ENCODE measurements at places on chromosomes 6 and 20. TPM values are rescaled to one million over a fixed set of nuclear protein-coding genes. Genes with fewer than 3 reads are reported as not detected.

- no peak for ATAC-seq
Observed at GRCh38 chr20:60009318-60009717, 51.1 kb downstream of the CDH26 start.

DNA sequence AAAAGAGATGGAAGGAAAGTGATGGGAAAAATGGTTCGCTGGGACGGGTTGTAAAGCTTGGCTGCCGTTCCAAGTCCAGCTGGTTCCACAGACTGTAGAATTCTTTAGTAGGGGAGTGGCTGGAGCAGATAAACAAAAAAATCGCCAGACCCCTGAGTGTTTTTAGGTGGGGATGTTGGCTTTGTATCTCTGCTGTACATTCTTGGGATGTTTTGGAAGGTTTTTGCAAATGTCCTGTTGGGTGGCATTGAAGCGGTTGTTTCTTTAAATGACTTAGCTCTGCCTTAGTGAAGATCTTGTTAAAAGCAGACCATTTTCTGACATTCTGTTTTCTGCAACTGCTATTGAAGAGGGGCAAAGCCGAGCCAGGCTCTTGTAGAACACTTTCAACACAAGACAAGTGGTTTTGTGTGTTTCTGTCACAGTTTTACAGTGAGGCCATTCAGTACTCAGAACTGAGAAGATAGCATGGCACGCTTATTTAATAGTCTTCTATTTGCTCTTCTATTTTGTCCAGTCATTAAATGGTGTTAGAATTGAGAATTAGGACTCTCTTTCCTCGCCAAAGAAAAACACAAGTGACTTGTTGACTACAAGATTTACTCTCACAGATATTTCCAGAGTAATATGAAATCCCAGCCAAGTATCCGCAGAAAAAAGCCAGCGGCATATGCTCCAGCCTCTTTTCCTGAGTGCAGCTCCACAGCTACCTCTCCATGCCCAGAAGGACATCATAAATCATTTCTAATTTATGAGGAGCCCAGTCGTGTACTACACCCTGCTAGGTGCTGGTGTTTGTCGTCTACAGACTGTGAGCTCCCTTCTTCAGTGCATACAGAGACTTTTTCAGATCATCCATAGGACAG is 65.8 kb downstream of the PHACTR2 start:
- ATAC-seq, result no peak

VWA7 gene
- total RNA-seq, result 1.6 TPM

DNA sequence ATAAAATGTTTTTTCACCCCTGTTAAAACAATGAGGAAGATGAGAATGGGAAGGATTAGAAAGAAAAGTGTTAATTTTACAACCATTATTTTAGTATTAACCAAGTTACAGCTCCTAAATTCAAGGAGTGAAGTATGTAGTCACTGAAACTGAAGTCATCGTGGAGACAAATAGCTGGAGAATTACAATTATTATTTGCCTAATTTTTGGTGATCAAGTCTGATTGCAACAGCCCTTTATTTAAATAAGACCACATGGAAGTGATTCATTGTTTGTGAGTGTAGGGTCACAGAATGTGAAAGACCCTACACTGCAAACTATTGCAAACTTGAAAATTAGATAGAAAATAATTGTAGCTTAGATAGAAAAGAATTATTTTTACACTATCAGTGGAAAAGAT is 292.4 kb downstream of the CENPW start:
- no peak for ATAC-seq

RAET1G gene
- 24.7 TPM for total RNA-seq

TOMM6 gene
- total RNA-seq, result 189 TPM

KIAA1755 gene
- total RNA-seq, result 0.32 TPM

GRCh38 chr20:57268399-57269076 is 2.1 kb upstream of the BMP7 start:
- no peak for ATAC-seq

DNA sequence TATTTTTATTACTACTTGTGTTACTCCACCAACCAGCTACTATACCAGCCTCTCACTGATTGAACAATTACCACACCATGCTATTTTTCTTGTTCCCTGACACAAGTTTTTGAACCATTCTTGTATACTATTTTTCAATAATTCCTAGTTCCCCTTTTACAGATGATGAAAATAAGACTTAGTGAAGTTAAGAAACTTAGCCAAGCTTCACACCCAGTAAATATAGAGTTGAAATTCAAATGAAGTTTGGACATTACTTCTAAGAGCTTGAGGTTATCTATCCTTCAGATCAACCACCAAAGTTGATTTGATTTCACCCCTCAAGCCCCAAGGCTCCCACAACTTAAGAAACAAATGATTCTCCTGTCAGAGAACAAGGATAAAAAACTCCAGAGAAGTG is 13.1 kb upstream of the BCAS1 start:
- ATAC-seq, result no peak

Data from esophagus mucosa (tissue), 1 donor.